ENCODE measurements at places on chromosomes 2 and 18.
A peak's percentile ranks its signal among the peaks of the same experiment; 100 is the strongest.

DNA sequence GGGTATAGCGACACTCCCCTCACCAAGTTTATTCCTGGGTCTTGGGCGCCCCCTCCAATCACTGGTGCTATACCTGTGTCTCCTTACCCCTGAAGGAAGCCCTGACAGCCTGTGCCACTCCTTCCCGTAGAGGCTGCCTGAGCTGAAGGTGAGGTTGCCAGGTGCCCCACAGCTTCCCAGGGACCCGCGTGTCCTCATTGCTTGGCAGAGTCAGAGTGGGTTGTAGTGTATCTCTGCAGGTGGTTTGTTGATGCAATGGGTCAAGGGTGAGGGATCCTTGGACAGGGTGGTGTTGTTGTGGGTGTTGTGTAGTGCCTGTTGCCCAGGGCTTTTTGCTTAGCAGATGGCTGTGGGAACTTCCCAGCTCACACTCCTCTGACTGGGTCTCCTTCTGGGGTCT, 438.7 kb upstream of the FSIP2 start:
- no peak for DNase-seq

DNA sequence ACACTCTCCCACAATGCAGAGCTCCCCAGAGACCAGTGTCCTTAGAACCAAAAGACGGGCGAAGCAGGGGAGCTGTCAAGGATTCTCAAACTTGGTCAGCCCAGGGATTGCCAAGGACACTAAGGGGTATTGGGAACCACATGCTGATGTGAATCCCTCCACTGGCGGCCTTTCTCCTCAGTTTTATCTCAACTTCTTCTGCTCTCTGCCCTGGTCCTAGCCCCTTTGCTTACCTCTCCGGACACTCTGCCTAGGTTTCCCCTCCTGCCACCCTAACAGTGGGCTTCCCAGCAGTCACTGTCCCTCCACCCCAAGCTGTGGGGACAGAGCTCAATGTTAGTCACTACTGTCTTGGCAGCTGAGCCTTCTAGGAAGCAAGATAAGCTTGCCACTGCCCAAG, 61.1 kb downstream of the POLR1A start:
- no peak for DNase-seq

DNA sequence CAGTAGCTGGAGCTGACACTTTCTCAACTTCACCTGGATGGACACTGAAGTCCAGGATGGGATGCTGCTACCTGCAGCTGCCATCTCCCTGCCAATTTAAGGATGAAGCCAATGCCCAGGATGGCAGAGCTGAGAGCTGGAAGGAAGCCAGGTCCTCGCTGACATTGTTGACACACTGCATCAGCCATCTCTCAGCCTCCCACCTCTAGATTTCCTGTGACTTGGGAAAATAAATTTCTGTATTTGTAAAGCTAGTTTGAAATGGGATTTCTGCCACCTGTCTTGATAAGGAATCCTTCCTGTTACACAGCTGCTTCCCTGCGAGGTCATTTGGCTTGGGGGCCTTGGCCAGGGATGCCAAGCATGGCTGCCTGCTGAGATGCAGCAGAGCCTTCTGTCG, 43.5 kb downstream of the KCTD1 start:
- DNase-seq, result no peak

GRCh38 chr2:234003972-234004617, 46.4 kb upstream of the SPP2 start:
- DNase-seq, result peak; percentile 87

DNA sequence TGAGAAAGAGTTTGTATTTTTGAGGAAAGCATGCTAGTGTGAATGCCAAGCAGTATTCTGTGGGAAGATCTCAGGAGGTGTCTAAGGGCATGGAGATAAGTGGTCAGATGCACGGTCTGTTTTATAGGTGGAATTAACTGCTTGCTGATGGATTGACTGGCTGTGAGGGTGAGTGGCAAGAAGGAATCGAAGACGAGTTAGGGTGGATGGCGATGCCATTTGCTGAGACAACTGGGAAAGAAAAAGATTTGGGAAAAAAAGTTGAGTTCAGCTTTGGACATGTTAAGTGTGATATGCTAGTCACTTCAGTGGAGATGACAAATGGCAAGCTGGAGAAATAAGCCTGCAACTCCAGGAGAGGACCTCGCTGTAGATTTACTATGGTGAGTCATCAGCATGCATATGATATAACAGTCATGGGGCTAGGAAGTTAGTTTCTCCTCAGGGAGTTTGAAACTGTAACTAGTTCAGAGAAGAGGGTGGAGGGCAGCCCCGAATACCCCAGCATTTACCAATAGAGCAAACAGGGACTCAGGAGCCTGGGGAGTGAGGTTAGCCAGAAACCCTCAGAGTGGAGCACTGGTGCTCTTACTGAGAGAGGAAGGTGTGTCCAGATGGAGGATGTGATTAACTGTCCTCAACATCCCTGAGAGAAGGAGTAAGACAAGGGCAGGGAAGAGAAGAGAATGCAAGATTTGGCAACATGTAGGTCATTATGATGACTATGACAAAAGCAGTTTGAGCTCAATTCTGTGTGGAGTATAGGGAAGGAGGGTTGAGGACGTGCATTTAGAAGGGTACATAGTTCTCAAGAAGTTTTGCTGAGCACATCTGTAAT, 2.0 kb upstream of the HK2 start:
- DNase-seq, result no peak

GRCh38 chr2:65277791-65278483, 50.3 kb downstream of the ACTR2 start:
- no peak for DNase-seq

- no peak for DNase-seq
These were observed 18.5 kb upstream of the POLI start for GRCh38 chr18:54250846-54251261.

- DNase-seq, result no peak
These were observed 47.7 kb downstream of the ZC3H15 start for GRCh38 chr2:186533717-186534116.

GRCh38 chr2:219441451-219442255, 7.0 kb downstream of the SPEG start:
- no peak for DNase-seq

- DNase-seq, result no peak
These were observed 189.0 kb upstream of the SMAD7 start for GRCh38 chr18:49139766-49140165.

GRCh38 chr2:99861376-99861760, 281.0 kb downstream of the AFF3 start:
- DNase-seq, result no peak

DNA sequence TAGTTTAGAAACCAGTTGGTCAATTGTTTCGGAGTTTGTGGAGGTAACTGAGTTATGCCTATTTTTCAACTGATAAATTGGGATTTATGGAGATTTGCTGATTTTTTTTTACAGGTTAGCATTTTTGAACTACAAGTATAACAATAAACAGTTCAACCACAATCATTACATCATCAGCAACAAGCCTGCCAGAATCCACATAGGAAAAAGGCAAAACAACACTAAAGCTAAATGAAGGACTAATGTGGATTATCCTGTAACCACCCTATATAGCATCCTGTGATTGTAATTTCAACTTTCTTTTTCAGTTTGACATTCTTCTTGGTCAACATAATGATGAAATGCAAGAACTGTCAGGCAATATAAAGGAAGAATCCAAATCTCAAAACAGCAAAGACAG, 76.5 kb downstream of the CCDC102B start:
- DNase-seq, result no peak

- no peak for DNase-seq
These were observed 43.6 kb downstream of the NHEJ1 start for GRCh38 chr2:219116776-219117646.

DNA sequence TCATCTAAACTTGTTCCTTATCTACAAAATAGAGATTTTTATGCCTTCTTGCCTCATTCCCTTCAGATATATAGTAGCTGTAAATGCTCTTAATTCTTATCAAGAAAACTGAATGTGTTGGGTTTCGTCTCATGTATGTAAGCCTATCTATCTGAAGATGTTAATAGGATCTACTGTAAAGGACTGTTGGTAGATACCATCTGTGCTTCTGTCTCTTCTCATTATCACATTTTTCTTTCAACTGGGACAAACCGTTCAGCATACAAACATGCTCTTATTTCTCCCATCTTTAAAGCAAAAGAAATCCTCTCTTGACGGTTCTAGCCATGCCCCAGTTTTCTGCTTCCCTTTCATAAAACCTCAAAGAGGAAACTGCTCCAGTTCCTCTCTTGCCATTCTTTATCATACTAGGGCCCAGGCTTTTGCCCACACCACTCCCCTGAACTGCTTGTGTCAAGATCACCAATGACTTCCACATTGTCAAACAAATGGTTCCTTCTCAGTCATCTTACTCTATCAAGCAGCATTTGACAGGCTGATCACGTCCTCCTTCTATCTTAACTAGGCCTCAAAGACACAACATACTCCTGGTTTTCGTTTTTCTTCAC, 88.7 kb downstream of the ARHGEF33 start:
- DNase-seq, result no peak

DNA sequence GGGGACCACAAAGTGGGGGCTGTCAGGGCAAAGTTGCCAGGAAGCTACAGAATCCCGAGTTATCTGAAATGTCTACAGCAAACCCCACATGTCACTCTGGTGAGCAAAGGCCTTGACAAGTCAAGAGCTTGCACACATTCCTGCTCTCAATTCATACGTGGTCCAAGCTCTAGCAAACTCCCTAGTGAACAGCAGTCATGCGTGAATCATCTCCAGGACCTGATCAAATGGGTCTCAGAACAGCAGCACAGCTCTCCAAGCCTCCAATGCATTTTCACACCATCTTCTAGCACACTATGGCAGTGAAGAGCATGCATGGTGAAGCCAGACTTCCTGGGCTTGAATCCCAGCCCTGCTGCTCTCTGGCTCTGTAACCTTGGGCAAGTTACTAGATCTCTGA, 68.5 kb downstream of the MYO5B start:
- DNase-seq, result no peak

DNA sequence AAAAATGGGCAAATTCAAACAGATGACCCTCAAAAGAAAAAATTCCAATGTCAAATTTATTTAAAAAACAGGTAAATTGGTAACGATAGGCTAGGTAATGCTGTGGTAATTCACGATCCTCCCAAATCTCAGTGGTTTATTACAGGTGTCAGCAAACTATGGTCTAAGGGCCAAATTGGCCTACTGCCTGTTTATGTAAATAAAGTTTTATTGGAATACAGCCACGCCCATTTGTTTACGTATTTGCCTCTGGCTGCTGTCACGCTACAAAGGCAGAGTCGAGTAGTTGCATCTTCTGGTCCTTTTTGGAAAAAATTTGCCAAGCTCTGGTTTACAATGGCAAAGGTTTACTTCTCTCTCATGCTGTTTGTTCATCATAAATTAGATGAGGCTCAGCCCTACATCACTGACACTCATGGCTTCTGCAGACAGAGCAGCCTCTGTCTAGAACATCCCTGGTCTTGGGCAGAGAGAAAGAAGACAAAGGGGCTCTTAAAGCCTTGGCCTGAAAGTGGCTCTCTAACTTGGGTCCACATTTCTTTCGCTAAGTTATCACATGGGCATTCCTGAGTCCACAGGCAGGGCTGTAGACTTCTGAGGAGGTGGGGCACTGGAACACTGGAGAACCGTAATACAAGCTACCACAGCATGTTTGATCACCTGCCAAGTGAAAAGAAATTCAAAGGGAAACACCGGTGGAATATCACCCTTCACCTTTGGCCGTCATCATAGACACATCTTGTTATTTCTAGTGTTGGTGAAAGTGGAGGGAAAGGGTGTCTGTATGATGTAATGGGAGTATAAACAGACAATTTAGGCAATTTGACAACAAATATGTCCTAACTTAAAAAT, 34.8 kb downstream of the SP110 start:
- DNase-seq, result no peak

DNA sequence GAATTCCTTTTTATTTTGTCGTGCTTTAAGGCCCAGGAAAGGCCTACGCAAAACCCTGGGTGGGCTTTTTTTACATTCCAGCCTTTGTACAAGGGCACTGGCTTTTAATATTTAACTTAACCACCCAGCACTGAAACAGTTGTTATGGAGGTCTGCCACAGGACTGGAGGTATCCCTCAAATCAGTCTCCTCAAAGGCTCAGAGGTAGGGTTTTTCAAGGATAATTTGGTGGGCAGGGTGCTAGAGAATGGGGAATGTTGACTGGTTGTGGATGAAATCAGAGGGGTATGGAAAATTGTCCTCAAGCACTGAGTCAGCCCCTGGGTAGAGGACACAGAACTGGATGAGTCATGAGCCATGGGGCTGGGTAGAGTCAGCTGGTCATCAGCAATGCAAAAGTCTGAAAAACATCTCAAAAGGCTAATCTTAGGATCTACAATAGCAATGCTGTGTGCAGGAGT, 443.1 kb downstream of the THSD7B start:
- DNase-seq, result peak; percentile 11

- DNase-seq, result no peak
These were observed 89.8 kb downstream of the PKP4 start for GRCh38 chr2:158546412-158547144.

DNA sequence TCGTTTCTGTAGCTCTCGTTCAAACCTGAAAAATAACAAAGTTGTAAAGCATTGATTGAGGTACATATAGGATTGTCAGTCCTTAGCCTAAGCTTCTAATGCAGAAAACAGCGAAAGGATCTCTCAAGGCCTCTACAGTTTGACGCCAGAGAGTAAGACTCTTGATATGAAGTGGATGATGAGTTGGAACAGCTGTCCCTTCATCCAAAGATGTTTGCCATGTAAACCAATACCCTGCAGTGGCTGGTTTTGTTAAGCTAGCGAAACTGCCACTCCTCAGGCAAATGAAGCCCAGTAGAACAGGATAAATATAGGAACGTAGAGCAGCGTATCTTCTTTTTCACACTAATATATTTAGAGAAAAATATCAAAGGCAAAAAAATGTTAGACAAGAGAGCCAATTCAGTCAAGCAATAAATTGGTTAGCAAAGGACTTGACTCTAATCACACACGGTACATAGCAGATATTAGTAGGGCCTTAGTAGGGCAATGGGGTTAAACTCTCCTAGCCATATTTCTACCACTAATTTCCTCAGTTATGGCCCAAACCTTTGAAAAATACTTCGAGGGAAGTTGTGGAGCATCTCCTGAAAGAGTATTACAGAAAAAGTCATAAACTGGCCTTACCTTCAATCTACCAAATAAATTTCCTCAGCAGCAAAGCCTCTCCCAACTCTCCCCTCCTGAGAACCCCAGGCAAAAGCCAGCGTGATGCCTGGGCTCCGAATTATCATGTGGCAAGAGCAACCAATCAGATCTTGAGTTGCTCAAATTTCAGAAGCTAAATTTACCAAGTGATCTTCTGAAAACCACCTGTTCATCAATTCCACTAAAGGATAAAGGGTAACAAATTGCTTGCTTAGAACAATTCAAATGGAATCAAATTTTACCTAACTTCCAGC, at the start of gene NEB:
TSS of gene NEB (minus strand) at position 706 of the 902 bp plus-strand sequence. CDS start 1,320 bp downstream, outside the sequence.
- DNase-seq, result no peak

- DNase-seq, result no peak
These were observed 146.0 kb upstream of the SH3BP4 start for GRCh38 chr2:234805836-234806235.

DNA sequence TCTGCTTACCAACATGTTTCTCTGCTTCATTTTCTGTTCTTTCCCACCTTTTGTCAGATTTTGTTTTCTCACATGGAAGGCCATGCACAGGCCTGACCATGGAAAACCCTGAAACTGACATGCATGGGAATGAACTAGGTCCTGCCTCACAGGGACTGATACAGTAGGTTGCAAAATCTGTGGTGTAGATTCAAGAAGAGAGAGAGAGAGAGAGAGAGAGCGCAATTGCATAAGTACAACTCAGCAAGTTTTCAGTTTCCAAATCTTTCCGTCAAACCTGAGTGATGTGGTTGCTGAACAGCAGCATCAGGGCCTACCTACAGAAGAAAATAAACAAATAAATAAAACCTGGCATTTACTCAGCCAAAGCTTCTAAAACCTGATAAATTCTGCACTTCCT, 87.5 kb upstream of the RNF152 start:
- no peak for DNase-seq
